Activated CD4-positive, alpha-beta T cell treated with anti-CD3 and anti-CD28 coated beads for 24 hours (primary cell): ENCODE measurements at places on chromosomes 7 and 10.

GRCh38 chr10:57333880-57334279 is 933.8 kb downstream of the IPMK start:
- no peak for DNase-seq

DNA sequence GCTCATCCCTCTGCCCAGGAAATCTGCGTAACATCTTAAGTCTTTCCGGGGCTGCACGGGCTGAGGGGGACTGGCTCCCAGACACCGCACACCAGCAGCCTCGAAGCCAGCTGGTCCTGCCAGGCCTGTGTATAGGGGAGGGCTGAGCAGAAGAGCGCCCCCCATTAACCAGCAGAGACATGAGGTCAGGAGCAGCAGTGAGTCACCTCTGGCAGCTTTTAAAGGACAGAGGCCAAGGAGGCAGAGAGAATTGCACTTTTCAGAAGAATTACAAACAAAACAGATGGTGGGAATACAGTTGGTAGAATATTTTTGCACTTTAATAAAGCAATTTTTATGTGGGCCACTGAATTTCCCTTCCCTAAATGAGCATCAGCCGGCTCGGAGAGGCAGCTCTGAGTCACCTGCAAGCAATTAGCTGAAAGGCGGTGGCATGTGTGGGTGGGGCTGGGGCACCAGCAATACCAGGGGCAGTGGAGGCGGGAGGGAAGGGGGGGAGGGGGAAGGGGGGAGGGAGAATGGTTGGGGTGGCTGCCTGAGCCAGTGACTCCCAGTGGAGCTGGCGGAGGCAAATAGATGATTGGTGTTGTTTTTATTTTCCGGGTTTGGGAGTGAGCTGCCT is 39.1 kb downstream of the GOLGA7B start:
- no peak for DNase-seq

- DNase-seq, result no peak
Measured at GRCh38 chr7:135601182-135601581, 43.5 kb downstream of the NUP205 start.

DNA sequence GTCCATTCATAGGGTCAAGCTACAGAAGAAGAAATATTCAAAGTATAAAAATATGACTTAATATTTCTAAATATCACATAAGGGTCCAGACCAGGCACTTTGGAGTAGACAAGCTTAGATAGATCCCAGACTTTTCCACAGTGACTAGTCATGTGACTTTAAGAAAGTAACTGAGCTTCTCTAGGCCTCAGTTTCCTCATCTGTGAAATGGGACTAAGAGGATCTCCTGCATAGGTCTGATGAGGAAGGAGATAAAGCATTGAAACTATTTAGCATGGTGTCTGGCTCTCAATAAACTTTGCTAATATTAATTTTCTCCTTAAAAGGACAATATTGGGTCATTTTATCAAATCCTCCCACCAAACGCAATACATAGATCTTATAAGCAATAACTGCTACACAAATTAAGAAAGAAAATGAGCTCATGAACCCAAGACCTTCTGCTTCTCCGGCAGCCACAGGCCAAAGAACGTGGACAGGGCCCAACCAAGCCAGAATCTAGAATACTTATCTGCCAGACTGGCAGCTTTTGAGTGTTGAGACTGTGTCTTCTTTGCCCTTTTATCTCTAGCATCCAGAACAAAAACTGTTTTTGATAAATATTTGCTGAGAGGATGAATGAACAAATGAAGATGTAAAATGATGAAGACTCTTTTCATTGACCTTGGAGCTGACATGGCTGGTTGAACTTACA is 1.6 kb upstream of the TARP start:
- DNase-seq, result no peak

- no peak for DNase-seq
Measured at GRCh38 chr7:132009778-132010177, 453.4 kb upstream of the PODXL start.

GRCh38 chr7:140326116-140326928 is 72.0 kb downstream of the SLC37A3 start:
- DNase-seq, result no peak

GRCh38 chr7:99643464-99643863 is 26.7 kb downstream of the ZSCAN25 start:
- DNase-seq, result no peak

DNA sequence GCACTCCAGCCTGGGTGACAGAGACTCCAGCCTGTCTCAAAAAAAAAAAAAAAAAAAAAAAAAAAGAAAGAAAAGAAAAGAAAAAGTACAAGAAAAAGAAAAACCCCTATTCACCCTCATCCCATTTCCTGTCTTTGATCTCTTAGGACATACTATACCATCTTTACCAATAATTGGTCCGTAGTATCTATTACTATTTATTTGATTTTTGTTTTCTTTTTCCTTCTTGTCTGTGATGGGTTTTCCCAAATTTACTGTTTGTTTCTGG is 41.6 kb downstream of the PDIA4 start:
- DNase-seq, result no peak

DNA sequence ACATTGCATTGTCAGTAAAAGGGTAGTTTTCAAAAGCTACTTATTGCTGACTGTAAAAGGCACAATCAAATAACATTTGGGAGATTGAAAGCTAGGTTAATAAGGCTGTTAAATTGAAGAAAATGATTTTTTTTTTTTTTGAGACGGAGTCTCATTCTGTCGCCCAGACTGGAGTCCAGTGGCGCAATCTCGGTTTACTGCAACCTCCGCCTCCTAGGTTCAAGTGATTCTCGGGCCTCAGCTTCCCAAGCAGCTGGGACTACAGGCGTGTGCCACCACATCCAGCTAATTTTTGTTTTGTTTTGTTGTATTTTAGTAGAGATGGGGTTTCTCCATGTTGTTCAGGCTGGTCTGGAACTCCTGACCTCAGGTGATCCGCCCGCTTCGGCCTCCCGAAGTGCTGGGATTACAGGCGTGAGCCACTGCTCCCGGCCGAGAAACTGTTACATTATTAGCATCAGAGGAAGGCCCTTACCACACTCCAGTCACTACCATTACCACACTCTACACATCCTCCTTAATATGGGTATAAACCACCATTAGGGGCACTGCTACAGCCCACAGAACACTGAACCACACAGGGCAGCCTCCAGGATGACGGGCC is 1.0 kb downstream of the CYP51A1 start:
- no peak for DNase-seq

DNA sequence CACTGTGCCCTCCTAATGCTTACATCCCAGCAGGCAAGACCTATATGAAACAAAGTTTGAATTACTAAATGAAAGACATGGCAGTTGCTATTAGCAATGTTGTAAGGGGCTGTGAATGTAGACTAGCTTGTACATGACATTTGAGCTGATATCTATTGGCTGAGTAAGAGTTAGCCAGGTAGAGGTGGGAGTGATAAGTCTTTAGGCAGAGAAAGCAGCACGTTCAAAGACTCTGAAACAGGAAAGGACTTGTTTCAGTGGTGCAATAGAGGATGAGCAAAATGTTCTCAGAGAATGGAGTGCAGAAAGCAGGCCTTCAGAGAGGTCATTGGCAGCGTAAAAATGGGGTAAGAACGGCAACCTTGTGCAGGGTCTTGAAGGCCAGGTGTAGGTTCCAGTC is 687.6 kb downstream of the AUTS2 start:
- DNase-seq, result no peak

- no peak for DNase-seq
Measured at GRCh38 chr7:21986096-21986495, 40.4 kb upstream of the CDCA7L start.

GRCh38 chr10:126504063-126504760 is 115.9 kb upstream of the ADAM12 start:
- no peak for DNase-seq

- no peak for DNase-seq
Measured at GRCh38 chr7:52271703-52272102, 763.7 kb upstream of the POM121L12 start.

- DNase-seq, result no peak
Measured at GRCh38 chr10:114115661-114116445, 58.1 kb downstream of the CCDC186 start.

DNA sequence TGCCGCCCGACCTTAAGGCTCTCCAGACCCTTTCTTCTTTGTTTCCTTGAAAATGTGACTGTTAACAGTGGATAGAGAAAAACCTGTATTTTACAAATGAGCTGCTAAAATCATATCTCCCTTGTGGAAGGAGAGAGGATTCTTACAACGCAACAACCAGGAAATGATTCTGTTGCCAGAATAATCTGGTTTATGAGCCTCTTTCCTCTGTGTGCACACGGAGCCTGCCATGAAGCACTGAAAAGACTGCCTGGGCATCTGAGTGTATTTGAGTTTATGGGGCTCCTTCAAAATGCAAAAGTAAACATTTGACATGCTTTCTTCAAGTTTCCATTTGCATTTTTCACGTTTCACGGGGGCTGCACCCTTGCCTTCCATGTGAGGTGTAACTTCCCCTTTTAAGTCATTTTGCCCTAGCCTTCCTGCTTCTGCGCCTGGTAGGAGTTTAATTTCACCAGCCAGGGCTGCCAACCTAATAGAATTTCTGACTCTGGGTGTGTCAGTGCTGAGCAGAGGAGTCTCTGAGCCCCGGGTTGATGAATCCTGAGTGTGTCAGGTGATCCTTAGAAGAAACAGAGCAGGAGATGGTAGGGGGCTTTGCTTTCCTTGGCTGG is 101.2 kb downstream of the GRB10 start:
- DNase-seq, result no peak

- no peak for DNase-seq
Measured at GRCh38 chr7:101863598-101863997, 46.2 kb downstream of the CUX1 start.

DNA sequence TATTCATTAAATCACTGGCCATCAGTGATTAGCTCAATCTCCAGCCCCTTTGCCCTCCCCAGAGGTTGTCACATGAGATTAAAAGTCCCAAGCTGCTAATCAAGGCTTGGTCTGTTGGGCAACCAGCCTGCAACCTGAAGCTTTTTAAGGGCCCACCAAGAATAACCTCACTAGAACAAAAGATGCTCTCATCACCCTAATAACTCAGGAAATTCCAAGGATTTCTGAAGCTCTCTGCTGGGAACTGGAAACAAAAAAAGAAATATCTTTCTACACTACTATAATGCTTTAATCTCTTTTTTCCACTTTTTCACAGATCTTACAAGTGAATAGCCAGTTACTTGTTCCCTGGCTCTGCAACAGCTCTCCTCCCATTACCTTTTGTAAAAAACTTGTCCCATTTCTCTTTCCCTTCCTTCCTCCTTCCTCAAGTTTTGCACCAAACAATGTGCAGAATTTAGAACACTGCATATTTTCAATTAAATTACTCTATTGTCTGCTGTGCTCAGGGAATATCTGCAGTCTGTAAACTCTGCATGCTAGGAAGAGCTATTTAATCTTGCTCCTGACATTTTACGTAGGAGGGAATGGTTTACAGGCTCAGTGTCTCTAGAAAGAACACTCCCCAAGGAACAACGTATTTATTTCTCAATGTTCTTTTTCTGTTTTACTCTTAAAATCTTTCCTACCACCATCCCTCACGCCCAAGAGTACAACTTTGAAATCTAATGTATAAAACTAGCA is 169.1 kb downstream of the IMMP2L start:
- no peak for DNase-seq

DNA sequence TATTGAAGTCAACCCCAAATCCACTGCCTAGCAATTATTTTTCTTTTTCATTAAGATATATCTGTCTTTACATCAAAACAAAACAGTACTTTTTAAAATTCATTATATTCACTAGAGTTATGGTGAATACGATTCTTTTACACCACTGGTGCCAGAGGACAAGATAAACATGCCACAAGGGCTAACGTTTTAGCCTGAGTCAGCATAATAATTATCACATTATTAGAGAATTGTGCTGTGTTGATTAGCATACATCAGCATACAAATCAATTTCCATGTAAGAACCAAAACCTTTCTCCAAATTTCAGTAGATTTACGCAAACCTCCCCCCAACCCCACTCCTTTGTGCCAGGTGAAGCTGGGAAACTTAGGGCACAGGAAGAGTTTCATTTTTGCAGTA is 131.1 kb upstream of the TMEM106B start:
- DNase-seq, result no peak

DNA sequence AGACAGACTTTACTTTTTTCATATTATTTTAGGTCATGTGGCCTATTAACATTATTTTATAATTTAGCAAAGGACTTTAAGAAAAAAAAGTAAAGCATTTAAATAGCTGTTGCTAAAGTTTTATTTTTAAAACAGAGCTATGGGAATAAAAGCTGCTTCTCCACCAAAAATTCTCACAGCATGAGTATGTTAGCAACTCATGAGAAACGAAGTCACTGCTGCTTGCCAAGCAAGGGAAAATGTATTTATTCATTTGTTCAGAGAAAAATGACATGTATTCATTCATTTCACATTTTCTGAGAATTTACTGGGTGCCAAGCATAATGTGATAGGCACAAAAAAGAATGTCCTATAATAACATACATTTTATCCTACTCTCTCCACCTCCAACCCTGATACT is 5.1 kb downstream of the LRRC72 start:
- no peak for DNase-seq

DNA sequence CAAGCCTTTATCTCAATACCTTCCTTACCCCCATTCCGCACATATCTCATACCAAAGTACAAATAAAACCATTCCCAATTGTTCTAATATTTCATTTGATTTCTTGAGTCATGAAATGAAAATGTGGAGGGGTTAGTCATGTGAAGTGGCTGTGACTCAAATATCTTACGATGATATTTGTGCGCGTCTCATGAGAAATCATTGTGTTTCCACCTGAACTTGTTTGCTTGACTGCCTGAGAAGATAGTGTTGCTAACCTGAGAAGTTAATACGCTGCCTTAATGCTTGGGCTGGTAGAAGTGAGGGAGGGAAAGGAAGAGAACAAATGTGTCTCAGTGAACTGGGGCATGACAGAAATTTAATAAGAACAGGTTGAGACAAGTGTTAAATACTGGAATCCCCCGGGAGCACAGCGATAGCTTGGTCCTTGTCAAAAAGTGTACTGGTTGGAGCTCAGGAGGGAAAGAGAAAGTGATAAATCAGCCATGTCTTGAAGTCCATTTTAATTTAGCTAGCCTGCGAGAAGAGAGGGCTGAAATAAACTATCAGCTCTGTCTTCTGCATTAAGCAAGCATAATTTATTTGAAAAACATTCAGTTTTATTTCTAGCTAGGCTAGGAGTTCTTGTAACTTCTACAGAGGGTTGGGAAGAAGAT is 7.2 kb upstream of the EPHA1 start:
- no peak for DNase-seq

DNA sequence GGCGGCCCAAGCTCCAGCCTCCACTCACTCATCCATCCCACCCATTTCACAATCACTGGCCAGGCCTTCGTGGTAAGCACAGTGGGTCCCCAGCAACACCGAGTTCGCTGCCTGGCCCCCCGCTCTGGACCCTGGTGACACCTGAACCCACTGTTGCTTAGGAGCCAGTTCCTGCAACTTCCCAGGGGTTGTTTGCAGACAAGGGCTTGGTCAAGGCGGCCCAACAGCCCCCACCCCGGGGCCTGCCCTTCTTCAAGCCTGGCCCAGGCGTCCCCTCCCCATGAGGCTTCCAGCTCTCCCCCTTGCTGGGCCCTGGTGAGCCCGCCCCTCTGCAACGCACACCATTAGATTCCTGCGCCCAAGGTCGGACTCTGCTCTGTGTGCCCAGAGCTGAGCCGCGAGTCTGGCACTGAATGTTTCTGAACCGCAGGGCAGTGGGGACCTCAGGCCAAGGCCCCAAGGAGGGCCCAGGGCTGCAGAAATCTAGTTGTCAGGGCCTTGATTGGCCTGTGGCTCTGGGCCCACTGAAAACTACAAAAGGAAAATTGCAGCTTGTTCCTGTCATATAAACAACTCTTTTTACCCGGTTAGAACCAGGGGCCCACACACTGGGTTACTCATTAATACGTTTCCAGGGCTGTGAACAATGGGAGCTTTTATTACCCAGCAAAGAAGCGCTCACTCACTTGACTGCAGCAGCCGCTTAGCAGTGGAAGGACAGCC is 2.1 kb upstream of the COX19 start:
- DNase-seq, result no peak
